ENCODE measurements at places on chromosomes 6 and 20.

DNA sequence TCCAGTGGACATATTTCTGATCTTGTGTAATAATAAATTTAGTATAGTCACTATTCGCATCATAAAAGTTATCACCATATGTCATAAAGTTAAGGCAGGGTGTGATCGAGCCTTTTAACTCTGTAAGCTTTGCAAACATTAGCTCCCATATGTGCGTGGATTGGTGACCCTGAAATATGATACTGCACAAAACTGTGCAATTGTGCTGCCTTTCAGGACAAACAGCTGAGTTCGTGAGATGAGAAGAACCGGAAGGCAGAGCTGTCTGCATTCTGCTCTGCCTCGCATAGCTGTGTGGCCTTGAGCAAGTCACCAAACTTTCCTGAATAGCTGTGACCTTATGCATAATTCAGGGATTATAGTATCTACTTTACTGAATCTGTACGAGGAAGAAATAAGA, 3.2 kb upstream of the PLEKHG1 start:
- DNase-seq: no peak

- DNase-seq: no peak
Observed at GRCh38 chr20:32234135-32234808, 26.6 kb downstream of the POFUT1 start.

DNA sequence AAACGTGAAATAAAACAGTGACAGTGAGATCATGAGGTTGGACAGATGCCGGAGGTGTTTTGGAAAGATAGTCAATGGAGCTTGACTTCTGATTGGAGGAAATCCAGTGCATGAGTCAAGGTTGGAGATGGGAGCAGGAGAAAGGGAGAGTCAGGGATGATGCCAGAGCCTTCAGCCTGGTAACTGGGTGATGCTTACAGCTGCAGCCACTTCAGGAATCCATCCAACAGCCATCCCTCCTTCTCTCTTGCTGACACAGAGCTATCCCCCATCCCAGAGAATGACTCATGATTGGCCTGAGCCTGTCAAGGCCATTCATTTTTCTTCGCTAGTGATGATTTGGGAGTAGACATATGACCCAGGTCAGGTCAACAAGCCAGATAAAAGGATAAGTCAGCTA, 112.8 kb downstream of the SAMD5 start:
- DNase-seq: no peak

GRCh38 chr6:108795122-108795521, 53.1 kb upstream of the ARMC2 start:
- DNase-seq: no peak

GRCh38 chr6:115363379-115363778, 697.3 kb downstream of the FRK start:
- DNase-seq: no peak

GRCh38 chr6:90227213-90227612, 69.4 kb downstream of the BACH2 start:
- DNase-seq: no peak

GRCh38 chr20:43977962-43978361, 63.3 kb downstream of the TOX2 start:
- no peak for DNase-seq

- no peak for DNase-seq
Observed at GRCh38 chr20:19628570-19629134, 129.4 kb upstream of the RIN2 start.

GRCh38 chr6:52931351-52931750, 21.9 kb upstream of the GSTA3 start:
- no peak for DNase-seq

DNA sequence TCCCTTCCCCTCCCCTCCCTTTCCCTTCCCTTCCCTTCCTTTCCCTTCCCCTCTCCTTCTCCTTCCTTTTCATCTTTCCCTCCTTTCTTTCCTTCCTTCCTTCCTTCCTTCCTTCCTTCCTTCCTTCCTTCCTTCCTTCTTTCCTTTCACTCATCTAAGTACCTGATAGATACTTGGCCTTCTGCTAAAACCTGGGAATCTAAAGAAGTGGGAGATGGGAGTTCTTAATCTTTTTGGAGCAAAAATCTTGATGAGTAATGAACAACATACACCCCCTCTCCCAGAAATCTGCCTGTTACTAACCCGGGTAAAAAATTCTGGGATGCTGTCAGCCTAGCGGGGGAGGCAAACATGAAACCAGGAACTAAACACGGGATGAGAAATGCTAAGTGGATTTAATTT, 100.7 kb downstream of the VEGFA start:
- no peak for DNase-seq

- DNase-seq: no peak
Observed at GRCh38 chr20:8913456-8913855, 155.4 kb upstream of the PLCB4 start.

- no peak for DNase-seq
Observed at GRCh38 chr20:11861479-11861878, 56.2 kb upstream of the BTBD3 start.

DNA sequence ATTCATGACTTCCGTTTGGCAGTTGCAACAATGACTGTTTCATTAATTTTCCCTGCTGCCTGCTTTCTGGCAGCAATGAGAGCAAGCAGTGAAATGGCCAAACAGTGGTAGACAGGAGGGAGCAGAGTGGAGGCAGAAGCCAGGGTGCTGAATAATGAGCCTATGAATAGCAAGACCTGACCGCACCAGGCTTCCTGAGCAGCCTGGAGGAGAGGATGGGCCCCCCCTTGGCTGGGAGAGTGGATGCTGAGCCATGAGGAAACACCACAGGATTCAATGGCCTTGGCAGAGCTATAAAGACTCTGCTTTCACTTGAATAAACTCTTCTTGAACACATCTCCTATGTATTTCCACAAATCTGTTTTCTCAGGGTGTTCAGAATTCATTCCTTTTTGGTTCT, 68.1 kb upstream of the SNRPB2 start:
- DNase-seq: no peak

DNA sequence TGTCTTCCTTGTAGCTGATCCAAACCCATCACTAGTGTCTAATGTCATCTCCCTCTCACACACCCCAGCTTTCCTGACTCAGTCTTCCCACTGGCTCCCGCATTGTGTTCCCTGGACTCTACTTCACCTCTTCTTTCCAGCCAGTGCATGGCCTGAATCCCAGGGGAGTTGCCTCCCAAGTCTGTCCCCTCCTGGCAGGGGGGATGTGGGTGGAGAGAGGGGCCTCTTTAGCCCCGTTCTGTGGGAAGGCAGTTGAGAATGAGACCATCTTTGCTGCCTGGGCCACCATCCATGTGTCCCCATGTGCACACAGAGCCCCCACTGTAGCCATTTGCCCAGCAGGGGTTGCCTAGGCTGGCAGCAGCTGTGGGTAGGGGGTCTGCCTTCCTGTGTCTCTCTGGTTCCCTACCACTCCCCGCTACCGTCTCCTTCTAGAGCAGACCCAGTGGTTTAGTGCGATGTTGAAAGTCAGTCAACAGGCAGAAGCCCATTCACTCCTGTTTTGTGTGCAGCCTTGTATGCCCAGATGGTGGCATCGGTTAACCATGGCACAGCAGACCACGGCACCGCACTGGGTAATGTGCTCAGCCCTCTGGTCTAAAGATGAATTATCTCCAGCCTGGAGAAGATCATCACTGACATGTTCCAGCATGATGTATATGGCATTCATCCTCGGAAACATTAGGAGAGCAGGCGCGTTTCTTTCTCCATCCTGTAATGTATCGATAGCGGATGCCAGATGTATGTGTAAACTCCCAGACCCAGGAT, 178.8 kb upstream of the SNX9 start:
- no peak for DNase-seq

GRCh38 chr6:1720620-1721322, 111.1 kb downstream of the FOXC1 start:
- DNase-seq: no peak

GRCh38 chr6:16543521-16543920, 217.7 kb downstream of the ATXN1 start:
- no peak for DNase-seq

DNA sequence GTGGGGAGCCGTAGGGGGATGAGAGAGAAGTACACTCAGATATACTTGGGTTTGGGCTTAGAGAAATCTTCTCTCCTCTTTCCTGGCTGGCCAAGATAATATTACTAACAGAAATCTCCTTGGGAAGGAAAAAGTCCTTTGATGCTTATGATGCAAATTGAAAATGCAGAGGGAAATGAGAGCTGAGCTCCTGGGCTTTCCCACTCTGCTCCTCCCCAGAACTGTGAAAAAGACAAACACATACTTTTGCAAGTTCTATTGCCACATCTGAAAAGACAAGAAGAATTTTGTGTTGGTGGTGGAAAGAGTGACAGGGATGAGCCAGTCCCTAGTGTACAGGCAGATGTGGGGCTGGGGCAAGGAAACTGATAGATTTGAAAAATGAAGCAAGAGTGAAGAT, 185.9 kb downstream of the ANKRD60 start:
- DNase-seq: no peak

DNA sequence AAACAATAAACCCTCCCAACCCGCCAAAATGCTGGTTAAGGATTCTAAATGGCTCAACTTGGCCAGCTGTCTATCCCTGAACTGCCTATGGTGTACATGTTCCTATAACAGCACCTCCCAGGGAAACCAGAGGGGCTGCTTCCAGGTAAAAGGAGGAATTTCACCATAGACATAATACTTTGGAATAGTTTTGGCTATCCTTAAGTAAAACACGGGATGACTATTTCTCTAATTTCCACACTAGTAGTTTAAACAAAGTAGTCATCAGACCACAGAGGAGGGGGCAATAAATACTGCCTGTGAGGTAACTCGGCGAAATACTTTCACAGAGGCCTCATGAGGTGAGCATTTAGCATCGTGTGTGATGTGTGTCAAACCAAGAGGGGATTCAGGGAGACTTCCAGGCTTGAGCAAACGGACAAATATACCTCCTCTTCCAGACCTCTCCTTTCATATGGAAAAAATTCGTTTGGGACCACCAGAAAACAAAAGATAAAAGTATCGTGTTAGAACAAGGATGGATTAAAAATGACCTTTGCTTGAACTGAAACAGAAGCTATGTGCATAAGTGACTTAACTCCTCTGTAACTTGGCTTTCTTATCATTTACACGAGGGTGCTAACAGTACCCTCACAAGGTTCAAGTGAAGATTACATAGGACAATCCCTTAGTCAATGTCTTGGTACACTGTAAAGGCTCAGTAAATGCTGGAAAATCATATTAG, 1.0 kb upstream of the XRN2 start:
- no peak for DNase-seq

DNA sequence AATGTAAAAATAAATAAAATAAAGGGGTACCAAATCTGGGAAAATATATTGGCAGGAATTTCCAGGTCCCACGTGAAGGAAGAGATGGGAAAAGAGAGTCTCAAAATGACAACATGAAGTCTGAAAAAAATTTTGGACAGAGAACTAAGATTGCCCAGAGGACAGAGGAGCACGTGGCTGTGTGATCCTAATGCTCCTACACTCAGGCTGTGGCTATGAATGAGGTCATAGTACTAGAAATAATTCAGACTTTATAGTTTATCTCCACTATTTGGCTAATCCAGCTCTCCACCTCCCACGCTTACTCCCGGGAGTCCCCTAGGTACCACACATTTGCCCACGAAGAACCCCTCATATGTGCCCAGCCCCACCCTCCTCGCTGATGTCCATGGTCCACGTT, 42.8 kb upstream of the STMND1 start:
- no peak for DNase-seq

- DNase-seq: no peak
Observed at GRCh38 chr20:50269091-50270033, 78.7 kb downstream of the CEBPB start.

GRCh38 chr6:16633465-16633864, 127.8 kb downstream of the ATXN1 start:
- DNase-seq: no peak

GRCh38 chr6:43454290-43454695, 1.1 kb downstream of the DLK2 start:
- peak; percentile 43 for DNase-seq

DNA sequence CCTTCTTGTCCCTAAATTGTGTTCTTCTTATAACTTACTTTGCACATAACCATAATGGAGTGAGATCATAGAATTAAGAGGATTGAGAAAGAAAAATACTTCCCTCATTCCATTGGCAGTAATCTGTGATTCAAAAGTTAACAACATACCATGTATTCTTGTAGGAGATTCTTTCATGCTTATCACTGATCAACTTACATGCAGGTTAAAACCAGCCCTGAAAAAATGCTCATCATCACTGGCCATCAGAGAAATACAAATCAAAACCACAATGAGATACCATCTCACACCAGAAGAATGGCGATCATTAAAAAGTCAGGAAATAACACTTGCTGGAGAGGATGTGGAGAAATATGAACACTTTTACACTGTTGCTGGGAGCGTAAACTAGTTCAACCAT, 36.5 kb upstream of the GFRAL start:
- no peak for DNase-seq

GRCh38 chr6:166929542-166930189, 26.7 kb downstream of the RNASET2 start:
- DNase-seq: no peak

- DNase-seq: no peak
Observed at GRCh38 chr6:105821027-105821426, 265.1 kb upstream of the PRDM1 start.

- no peak for DNase-seq
Observed at GRCh38 chr6:9504191-9504590, 910.7 kb downstream of the TFAP2A start.

DNA sequence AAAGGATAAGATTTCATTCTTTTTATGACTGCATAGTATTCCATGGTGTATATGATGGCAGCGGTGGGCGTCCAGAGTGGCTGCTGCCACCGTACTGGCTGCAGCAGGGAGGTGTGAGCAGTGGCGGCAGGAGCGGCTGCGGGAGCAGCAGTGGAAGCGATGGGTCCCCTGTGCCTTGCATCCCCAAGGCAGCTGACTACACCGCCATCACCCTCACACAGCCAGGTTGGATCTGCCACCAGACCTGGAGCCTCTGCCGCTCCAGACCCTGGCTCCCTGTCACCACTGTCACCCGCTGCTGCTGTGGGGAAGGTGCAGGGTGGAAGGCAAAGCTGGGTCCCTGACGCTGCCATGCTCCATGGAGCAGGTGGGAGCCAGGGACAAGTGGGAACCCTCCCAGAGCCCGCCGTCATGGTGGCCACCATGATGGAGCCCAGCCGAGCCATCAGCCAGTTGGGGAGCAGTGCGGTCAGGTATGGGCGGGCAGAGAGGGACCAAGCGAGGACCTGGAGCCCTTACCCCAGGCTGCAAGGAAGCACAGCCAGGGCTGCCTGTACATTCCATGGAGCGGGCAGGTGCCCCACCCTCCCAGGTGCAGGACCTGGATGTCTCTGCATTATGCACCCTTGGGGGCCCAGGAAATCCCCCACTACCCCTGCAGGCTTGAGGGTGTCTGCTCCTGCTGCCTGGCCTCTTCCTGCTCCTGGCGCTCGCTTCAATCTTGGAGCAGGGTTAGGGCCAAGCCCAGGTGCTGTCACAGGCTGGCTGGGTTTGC, 226.1 kb downstream of the OTOR start:
- DNase-seq: no peak

DNA sequence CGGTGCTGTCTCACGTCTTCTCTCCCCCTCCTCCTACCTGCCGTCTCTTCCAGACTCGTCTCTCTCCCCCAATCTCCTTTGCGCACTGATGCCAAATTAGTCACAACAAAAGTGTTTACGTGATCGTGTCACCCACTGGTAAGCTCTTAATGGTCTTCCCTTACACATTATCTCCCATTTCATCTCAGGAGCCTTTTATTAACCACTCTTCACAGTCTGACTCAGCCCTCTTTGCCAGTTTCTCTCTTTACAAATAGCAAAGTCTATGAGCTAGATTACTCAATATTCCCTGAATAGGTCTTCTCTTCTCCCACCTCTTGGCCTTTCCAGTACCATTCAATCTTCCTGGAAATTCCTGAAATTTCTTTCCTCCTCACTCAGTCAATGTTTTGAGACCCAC, 247.0 kb downstream of the ESR1 start:
- no peak for DNase-seq
